Choroid plexus epithelial cell (primary cell): ENCODE measurements at places on chromosomes 7 and 10.

GRCh38 chr7:112060625-112061024, 145.6 kb downstream of the DOCK4 start:
- DNase-seq = no peak

DNA sequence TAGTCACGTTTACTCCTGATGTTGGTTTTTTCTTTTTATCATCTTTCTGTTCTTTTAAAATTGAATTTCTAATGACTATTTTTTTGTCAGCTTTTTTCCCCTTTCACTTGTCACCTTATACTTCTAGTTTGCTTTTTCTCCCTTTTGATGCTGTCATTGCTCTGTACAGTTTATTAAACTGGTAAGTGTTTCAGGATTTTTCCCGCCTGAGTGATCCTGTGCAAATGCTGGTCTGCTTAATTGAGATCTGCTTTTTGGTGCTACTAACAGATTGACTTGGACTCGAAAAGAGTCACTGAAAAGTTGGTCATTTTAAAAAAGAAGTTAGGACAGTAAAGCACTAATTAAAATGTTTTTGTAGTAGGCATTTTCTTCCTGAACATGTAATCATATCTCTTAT, 95.2 kb downstream of the PHTF2 start:
- DNase-seq = no peak

DNA sequence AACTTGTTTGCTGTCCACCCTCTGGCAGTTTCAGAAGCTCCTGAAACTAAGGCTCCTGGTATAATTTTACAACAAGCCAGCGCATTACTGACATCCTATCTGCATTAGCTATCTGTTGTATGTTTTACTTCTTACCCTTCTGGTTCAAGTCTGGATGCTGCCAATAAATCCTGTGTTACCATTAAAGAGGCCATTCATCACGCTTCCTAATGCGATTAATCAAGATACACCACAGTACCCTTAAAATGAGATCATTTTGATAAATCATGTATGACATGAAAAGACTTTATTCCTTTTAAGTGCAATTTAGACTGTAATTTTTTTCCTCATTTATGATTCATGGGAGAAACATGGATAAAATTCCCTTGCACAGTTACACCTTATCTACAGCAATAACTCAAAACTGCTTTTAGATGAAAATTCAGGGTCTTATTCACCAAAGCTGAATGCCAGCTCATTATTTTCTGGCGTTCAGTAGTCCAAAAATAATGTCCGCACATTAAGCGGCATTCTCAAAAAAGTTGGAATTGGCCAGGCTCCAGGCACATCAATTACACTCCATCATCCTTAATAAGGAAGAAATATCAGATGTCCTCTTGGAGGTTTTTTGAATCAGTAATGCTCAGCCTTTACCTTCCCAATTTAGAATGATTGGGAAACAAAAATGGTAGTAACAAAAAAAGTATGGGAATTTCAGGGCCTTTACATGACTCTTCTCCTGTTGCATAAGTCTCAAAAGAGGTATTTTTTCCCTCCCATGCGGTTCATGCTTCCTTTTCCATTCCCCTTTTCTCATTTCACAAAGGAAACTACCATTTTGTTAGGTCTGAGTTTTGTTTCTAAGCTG, 878.5 kb downstream of the LRMDA start:
- peak; percentile 3 for DNase-seq

DNA sequence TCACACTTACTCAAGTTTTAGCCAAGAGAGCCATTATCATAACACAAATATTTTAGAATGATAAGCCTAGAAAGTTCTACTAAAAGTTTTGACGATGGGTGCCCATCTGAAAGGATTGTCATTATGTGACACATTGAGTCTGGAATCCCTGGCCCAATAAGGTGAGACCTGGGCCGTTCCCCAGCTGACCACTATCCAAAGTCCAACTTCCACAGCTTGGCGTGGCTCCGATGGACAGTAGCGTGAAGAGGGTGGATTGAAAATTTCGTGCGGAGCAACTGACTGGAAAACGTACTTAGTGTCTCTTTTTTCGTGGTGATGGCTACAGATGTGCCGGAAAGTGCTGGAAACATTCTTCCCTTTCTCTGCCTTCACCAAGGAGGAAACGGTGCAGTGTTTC, 439.0 kb upstream of the ZMIZ1 start:
- no peak for DNase-seq

- DNase-seq = no peak
Observed at GRCh38 chr10:133464582-133465031, 10.9 kb downstream of the SCART1 start.

DNA sequence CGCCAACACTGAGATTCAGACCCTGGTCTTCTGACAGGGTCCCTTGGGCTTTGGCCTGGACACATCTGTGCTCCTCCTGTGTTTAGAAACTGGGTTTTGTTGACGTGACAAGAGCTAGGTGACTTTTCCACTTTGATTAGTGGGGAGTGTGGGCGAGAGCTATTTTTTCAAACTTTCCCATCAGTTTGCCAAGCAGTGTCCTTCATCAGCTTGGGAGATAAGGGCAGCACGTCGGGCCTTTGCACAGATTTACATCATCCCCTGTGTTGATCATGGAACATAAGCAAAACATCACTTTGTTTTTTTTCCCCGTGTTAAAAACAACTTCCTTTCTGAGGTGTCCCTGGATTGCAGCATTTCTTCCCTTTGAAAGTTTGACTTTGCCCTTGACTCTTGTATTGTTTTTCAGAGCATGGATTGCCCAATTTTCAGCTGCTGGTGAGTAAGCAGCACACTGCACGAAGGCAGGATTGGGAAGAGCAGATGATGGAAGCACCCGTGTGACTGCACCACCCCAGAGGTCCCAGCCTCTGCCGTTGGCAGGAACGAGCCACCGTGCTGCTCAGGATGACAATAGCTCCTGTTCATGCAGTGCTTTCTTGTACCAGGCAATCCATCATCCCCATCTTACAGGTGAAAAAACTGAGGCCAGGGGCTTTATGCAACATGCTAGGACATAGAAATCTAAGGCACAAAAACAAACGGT, 6.4 kb upstream of the IGFBP1 start:
- peak; percentile 92 for DNase-seq

DNA sequence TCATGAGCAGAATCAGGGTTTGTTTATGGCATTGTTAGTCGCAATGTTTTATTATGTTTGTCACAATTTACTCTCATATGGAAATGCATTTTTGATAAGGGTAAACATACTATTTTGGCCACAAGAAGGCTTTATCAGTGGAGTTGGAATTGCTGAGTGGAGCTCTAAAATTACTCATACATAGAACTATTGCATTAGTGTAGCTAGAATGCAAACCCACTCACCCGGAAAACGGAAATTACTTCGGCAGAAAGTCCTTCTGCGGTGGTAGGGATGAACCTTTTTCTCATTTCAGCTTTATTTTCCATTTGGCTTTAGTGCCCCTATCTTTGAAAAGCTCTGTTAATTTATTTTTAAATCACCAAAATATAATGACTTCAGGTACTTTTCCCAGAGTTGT, 42.8 kb upstream of the NPY start:
- DNase-seq = no peak

- DNase-seq = no peak
Observed at GRCh38 chr7:27344471-27344870, 101.9 kb downstream of the EVX1 start.

GRCh38 chr10:3472287-3473051, 299.9 kb upstream of the PITRM1 start:
- peak; percentile 58 for DNase-seq

DNA sequence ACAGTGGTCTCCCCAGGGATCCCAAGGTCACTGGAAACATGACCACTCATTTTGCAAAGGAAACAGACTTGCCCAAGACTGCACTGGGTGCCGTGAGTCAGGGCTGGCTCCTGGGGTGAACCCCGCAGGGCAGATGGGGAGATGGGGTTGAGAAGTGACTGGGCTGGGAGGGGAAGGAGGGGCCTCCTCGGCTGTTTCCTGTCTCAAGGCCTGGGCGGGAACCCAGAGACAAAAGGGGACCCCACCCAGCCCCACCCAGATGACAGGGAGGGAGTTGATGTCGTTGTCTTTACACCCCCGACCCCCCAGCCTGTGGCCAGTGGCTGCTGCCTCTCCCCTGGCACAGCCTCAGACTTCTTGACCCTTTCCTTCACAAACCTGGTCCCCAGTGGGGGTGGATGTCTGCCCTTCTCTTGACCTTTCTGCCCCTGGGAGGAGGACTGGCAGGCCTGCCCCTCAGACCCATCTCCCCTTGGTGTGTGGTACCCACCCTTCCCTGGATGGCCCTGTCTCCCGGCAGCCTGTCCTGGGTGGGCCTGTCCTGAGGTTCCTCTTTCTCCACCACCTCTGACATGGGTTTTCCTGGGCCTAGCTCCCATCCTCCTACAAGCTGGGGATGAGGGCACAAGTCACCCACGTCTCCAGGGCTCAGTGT, 1.4 kb downstream of the MYO1G start:
- DNase-seq = no peak

DNA sequence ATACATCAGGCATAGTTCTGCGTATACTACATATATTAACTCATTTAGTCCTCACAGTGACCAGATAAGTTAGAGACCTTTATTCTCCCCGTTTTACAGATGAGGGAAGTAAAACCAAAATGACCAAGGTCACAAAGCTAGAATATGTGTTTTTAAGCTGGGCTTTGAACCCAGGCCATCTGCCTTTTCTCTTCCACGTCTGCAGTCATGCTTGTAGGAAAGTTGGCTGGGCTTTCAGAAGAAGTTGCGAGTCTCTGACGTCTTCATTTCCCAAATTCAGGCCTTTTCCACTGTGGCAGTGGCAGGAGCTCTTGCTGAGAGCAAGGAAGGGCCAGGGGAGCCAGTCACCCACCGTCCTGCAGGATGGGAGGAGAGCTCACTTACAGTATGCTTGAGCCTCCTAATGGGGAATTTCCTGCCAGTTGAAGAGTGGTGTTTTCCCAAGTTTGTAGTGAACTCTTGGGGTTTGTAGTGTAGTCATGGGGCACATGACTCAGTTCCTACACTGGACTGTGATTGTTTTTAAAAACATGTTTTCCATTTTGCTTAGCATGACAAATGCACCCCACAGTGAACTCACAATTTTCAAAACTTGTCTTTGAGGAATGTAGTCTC, 34.2 kb downstream of the CYP17A1 start:
- DNase-seq = peak; percentile 99

GRCh38 chr7:80932536-80932935, 13.7 kb upstream of the SEMA3C start:
- no peak for DNase-seq

GRCh38 chr7:81573128-81573527, 196.7 kb downstream of the HGF start:
- no peak for DNase-seq

- no peak for DNase-seq
Observed at GRCh38 chr7:74560086-74560719, 97.3 kb upstream of the GTF2I start.

- no peak for DNase-seq
Observed at GRCh38 chr10:102188298-102188940, 36.2 kb downstream of the NOLC1 start.

DNA sequence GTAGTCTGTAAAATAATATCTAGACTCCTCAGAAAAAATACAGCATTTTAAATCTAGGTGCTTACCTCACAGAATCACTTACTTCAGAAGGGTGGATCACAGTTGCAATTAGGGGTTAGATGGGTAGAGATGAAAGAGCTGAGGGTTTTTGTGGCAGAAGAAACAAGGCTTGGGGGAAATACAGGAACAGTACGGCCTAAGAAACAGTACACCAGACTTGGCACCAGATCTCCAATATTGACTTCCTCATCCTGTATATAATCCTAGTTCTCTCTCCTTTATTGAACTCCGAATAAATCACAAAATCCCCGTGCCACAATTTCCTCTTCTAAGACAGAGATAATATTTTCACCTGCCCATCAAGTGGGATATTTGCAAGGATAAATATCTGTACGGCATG, 14.3 kb downstream of the CEP41 start:
- no peak for DNase-seq

GRCh38 chr10:35464825-35465456, 128.6 kb downstream of the CCNY start:
- peak; percentile 25 for DNase-seq

- peak; percentile 56 for DNase-seq
Observed at GRCh38 chr7:99949645-99950228, 20.3 kb upstream of the GJC3 start.

GRCh38 chr10:133199992-133200611, 29.9 kb upstream of the UTF1 start:
- DNase-seq = no peak

DNA sequence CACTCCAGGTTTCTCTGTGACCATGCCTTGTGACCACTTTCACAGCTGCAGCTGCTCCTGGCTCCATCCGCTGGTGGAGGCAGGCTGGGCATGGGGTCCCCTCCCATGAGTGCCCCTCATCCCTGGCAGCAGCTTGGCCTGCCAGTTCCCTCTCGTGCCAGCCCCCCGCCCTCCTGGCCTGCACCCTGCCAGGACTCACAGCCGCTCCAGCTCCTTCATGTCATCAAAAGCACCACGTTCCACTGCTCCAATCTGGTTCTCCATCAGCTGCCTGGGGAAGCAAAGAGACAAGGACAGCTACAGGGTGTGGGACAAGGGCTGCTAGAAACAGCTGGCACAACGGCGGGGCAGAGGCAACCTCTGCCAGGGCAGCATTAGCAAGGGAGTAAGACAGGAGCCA, 22.6 kb downstream of the SLIT1 start:
- no peak for DNase-seq

DNA sequence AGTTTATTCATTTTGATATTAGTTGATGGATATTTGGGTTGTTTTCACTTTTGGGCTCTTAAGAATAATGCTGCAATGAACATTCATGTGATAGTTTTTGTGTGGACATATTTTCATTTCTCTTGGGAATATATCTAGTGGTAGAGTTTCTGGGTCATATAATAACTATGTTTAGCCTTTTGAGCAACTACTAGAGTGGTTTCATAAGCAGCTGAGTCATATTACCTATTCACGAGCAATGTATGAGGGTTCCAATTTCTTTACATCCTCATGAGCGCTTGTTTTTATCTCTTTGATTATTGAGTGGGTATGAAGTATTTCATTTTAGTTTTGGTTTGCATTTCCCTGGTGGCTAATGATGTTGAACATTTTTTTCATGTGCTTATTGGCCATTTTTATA, 182.6 kb downstream of the PON1 start:
- DNase-seq = peak; percentile 60

- peak; percentile 96 for DNase-seq
Observed at GRCh38 chr10:59872892-59873463, 33.4 kb downstream of the CCDC6 start.

GRCh38 chr10:10128387-10128786, 889.3 kb upstream of the CELF2 start:
- DNase-seq = peak; percentile 43

GRCh38 chr10:19014498-19014897, 34.1 kb upstream of the MALRD1 start:
- DNase-seq = peak; percentile 5

DNA sequence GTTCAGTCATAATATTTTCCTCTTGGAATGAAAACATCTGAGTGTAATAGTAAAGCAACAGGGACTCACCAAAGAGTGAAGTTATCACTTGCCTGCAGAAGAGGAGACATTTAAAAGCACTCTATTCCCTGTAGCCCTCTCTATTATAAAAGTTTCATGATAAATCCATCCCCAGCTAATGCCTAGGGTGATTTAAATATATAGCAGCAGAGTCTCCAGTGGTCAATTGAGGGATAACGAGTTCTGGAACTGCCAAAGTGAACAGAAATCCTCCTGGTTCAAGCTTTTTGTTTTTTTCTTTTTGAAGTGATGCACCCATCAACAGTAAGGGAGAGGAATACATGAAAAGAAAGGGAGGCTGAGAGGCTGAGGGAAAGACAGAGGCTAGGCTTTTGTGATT, 87.3 kb downstream of the EVX1 start:
- peak; percentile 4 for DNase-seq

- no peak for DNase-seq
Observed at GRCh38 chr7:44960011-44960580, 18.7 kb downstream of the MYO1G start.

GRCh38 chr10:125129076-125129458, 31.3 kb downstream of the CTBP2 start:
- no peak for DNase-seq
